ENCODE measurements at places on chromosomes 11 and 22.

DNA sequence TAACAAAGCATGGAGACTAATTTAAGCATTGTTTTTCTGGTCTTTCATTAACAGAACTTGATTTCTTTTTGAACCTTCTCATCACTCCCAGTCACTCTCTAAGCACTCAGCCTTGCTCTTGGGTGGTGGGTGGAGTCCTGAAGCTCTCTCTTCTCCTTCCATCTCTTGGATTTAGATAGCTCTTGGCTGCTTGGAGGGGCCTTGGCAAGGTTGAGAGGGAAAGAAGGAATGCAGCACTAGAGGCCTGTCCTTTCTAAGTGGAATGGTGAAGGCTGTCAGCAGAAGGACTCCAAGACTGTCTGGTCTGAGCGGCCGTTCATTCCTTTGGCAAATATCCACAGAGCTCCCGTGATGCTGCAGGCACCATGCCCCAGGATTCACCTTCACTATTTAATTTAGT, 168.6 kb upstream of the E2F8 start:
- no peak for DNase-seq

DNA sequence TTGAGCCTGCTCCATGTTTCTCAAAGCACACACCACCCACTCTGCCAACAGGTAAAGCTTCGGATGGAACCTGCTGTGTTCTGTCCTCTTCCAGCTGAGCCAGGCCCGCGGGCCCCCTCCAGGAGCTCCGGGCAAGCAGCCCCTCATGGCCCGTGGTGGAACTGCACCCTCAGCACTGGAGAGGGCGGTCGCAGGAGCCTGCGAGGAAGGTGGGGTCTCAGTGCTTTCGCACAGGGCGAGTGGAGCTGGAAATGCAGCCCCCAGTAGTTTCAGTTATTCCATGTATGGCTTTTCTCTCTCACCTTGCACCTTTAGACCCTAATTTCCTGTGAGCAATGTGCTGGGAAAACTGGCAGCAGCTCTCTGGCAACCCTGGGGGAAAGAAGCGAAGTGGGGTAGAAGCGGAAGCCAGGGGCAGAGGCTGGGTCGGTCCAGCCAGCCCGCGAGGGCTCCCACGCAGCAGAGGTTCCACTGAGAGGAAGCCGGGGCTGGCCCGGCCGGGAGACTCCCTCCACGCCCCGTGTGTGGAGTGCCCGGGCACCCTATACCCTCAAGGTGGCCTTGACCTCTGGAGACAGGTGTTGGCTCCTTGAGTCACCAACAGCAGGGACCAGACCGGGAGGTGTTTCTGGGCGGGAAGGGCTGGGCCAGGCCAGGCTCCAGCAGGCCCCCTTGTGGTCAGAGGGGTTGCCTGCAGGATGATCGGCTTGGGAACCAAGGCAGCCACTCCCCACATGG, 119.9 kb upstream of the TMEM45B start:
- peak; percentile 46 for DNase-seq

DNA sequence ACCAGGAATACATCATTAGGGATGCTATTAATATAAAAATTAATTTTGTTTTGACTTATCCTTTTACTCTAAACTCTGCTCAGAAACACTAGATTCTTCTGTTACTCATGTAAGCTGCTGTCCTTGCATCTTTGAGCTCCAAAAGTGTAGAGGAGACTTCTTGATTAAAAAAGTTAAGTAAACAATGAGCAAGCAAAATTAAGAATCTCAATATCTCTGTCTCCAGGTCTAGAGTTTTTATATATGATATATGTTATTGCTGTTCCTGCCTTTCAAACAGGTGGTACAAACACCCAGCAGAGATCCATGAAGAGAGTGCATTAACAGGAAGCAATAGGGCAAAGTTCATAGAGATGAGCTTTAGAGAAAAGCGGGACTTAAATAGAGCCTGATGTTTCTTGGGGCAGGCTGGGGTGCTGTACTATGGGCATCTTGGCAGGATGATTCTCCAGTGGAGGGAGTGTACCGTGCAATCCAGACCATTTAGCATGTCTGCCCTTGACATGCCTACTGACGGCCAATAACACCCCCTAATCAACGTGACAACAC, 6.9 kb downstream of the MAPK1 start:
- DNase-seq, result no peak

- no peak for DNase-seq
These were observed 543.3 kb upstream of the CHORDC1 start for GRCh38 chr11:90766121-90766520.

GRCh38 chr11:94148189-94148588, 19.5 kb downstream of the PANX1 start:
- no peak for DNase-seq

DNA sequence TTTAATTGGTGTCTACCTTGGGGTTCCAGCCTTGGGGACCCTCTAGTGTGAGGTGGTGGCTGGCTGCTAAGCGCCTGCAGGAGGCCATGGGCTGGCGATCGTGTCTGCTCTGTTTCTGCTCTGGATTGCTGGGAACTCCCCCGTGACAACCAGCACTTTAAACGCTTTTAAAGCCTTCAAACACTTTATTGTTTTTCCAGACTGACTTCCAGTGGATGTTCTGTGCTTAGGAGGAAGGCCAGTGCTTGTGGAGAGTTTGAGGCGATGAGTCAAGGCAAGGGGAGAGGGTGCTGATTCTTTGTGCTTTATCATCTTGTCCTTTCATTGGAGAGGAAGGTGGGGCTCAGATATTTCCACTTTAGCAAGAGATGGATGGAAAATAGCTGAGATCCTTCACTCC, 81.6 kb downstream of the FLI1 start:
- DNase-seq, result no peak

DNA sequence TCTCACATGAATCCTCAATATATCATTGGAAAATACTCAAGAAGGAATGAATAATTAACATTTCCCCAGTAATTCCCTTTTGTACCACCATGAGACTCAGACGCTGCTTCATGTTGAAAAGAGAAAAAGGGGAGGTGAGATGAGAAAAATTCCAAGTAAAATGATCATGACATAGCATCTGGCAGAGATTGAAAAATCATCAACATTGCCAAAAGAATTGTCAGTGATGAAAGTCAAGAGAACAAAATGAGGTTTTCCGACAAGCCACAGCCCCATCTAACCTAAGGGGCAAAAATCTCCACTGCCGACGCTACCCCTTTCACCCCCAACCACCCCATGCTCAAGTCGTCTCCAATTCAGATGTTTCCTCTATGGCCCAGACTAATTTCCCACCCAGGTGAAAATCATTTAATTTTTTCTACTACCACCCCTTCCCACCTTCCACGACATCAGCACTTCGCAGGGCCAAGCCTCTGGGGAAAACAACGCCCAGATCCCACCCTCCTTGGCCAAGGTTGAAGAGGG, 1.2 kb downstream of the RAB6A start:
- DNase-seq, result no peak

DNA sequence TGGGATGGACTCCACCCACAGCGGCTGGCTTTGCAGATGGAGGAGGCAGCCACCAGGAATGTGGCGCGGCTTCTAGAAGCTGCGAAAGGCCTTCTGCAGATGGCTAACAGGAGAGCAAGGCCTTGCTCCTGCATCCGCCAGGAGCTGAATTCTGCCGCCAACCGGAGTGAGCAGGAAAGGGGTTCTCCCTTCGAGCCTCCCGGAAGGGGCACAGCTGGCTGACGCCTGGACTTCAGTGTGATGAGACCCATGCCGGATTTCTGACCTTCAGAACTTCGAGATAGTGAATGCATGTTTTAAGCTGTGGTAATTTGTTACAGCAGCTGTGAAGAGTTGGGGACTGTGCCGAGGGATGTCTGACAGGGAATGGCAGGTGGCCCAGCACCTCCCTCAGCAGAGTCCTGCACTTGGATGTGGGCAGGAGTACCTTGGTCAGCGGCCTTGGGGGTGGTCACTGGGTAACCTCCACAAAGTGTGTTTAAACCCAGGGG, 7.7 kb downstream of the TBC1D22A start:
- no peak for DNase-seq

GRCh38 chr11:12420706-12421105, 43.3 kb downstream of the PARVA start:
- no peak for DNase-seq

DNA sequence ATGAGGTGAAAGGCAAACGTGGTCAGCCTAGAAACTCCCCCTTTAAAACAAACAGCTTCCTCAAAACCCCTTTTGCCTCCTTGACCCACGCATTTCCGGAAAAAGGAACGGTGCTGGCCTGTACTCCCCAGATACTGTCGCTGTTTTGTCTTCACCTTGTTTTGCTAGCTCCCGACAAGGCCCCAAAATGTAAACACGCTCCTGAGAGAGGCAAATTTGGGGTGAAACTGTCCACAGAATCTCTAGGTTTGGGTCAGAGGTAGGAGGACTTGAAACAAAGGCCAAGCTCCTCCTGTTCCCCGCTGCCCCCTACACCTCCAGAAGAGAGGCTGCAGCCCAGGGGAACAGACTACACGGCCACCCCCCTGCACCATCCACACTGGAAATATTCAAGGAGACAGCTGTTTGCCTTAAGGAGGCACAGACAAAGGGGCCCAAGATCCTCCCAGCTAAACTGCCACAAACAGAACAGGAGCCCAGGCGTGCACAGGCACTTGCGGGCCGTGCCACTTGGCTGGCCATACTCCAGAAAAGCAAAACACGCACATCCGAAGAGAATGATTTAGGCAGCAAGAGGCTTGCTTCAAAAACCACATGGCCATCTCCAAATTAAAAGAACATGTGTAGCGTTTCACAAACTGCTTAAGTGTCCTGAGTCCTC, 160.5 kb upstream of the GRK3 start:
- no peak for DNase-seq

Measured in HL-60 (cell line).